ENCODE measurements at places on chromosomes 13 and 19. TPM values are rescaled to one million over a fixed set of nuclear protein-coding genes. Genes with fewer than 3 reads are reported as not detected.
A peak's percentile ranks its signal among the peaks of the same experiment; 100 is the strongest.

Gene RGL3
- 0.16 TPM for polyA plus RNA-seq

Gene CADM4
- 3.7 TPM for polyA plus RNA-seq

- no peak for DNase-seq
Observed at GRCh38 chr13:36251526-36251925, 37.2 kb upstream of the SOHLH2 start.

DNA sequence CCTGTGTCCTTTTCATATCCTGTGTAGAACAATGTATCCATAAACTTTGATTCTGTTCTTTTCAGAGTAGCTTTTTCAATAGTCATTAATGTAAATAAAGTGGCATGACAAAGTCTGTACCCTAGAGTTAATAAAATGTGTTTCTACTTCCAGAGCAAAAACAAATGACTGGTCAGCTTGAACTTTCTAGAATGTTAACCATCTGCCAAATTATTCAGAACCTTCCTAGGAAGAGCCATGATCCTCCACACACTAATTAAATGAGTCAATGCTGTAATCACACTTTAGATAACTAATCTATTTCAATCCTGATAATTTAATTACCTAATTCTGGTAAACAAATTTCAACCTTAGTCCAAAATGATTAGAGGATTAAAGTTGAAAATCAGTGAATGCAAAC, 73.2 kb downstream of the DIAPH3 start:
- no peak for DNase-seq

DNA sequence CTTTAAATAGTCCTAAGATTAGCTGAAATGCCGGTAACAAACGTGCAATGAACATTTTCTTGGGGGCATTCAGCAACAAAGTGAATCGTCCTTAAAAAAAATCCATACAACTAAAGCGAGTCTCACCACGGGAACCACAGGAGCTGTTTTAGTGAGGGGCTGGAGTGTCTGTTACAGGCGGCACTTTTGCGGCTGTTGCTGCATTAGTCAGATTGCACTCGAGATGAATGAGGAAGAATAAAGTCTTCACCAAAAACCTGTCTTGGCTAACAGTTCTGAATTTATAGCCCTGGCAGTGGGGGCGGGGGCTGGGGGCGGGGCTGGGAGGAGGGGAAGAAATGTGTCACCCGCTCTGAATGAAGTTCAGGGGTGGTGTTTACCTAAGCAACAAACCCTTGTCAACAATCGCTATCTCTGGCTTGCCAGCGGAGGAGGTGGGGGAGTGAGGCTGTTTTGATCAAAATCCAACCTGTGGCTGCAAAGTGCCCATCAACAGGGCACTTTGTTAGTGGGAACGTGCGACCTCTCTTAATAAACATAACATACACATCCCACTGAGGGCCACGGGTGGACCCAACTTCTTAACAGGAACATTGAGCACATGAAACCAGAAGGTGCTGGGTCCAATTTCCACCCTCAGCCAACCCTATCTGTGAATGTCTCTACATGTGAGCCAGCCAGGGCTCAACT, 44.5 kb downstream of the RFX2 start:
- no peak for DNase-seq

GRCh38 chr19:50368649-50369570, 3.5 kb upstream of the NAPSA start:
- peak; percentile 65 for DNase-seq
